ENCODE measurements at places on chromosomes 16 and 17. TPM values are rescaled to one million over a fixed set of nuclear protein-coding genes. Genes with fewer than 3 reads are reported as not detected.

The TMEM114 gene
- total RNA-seq, result not detected

The EXOC3L1 gene
- total RNA-seq, result 2.0 TPM

The GDPD1 gene
- 2.3 TPM for total RNA-seq

DNA sequence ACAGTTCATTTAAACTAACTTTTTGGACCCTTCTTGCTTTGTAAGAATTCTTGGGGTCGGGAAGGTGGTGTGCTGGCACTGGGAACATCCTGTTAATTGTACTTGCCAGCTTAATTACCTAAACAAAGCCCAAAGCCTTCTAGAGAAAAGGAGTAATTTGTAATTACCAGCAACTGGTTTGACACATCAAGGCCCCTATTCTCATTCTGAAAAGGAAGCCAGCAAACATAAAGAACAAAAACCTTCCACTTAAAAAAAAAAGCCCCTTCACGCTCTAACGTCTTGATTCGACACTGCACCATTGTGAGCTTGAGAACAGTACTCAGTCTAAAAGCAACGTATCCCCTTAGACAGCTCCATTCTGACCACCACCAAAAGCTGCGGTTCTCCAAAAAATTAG lies 74.7 kb upstream of the RPH3AL start:
- H3K27ac ChIP-seq, result no peak overlapping the region
- DNase-seq, result no peak
- no peaks in the 10 kb centered on the region for H3K27me3 ChIP-seq
- H3K4me1 ChIP-seq, result no peaks in the 10 kb centered on the region
- H3K36me3 ChIP-seq, result no peaks in the 10 kb centered on the region

DNA sequence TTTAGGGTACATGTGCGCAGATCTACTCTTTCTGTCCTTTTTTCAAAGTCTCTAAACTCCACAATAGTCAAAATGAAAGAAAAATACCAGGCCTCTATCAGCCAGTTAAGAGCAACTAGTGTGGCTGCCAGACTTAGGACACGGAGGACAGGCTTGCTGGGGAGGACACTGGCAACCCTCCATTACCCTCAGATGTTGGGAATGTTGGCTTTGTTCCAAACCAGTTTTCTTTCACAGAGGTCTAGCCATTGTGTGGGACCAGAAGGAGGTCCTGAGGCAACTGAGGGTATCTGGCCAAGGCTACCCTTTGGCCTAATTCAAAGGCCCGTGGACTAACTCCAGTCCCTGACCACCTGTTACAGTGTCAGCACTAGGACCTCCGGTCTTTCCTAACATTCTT lies 51.2 kb upstream of the MED9 start:
- H3K27me3 ChIP-seq, result no peaks in the 10 kb centered on the region
- no peak overlapping the region for H3K4me3 ChIP-seq
- H3K4me1 ChIP-seq, result peaks cover 15% of the 10 kb centered on the region
- no peak for DNase-seq
- no peak overlapping the region for H3K27ac ChIP-seq

DNA sequence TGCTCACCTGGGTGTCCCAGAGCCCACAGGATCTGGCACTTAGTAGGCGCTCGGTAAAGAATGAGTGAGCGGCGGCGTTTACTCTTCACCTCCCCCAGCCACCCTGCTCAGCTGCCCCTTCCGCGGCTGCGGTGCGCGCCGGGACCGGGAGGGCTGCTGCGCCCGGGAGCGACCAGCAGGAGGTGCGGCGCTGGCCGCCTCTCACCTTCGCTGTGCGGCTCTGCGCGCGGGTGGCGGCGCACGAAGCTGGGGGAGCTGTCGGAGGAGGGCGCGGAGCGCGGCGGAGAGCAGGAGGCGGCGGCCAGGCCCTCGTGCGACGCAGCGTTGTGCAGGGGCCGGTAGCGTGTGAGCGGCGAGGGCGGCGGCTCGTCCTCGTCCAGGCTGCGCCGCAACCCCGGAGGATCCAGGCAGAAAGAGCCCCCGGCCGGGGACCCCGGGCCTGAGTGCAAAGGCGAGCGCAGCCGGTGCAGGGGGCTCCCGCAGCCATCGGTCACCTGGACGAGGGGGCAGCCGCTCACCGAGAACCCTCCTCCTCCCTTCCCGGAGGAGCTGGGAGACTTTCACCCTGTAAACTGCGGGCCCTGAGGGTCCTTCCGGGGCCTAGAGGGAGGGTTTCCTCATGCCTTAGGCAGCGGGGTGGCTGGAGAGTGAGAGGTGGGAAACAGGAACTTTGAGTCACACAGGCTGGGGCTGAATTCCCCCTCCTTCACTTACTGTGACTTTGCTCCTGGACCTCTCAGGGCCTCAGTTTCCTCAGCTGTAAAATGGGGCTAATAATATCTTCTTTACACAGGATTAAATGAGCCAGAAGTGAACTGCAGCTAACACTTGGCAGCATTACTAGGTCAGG lies 12.5 kb downstream of the SAMD14 start:
- no peaks in the 10 kb centered on the region for H3K27me3 ChIP-seq
- peaks cover 14% of the 10 kb centered on the region for H3K4me1 ChIP-seq
- peak; percentile 64 for DNase-seq
- H3K4me3 ChIP-seq, result no peak overlapping the region
- H3K27ac ChIP-seq, result no peak overlapping the region

DNA sequence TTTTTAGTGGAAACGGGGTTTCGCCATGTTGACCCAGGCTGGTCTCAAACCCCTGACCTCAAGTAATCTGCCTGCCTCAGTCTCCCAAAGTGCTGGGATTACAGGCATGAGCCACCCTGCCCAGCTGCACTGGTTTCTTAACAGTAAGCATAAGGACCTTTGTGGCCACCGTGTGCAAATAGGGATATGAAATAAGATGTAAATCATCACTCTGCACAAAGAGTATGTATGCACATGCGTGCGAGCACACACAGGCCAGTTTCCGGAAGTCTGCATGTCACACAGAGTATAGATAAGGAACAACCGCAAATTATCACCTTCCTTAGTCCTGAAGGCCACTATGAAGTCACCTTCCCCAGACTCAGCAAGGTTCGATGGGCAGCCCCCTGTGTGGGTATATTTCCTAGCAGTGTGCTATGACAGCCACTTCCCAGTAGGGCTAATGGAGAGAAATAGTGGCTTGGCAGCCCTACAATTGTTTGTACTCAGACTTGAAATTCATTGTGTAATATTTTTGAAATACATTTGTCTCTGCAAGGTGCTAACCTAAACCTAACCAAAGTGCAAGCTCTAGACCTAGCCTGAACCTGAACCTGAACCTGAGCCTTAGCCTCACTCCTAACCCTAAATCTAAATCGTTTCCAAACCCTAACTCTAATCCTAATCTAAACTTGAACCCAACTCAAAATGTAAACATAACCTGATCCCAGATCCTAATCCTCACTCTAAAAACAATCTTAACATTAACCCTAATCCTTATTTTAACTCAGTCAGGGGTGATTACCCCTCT lies 48.4 kb upstream of the SKAP1 start:
- no peaks in the 10 kb centered on the region for H3K27me3 ChIP-seq
- no peak overlapping the region for H3K27ac ChIP-seq
- no peaks in the 10 kb centered on the region for H3K4me1 ChIP-seq
- H3K36me3 ChIP-seq, result no peaks in the 10 kb centered on the region
- H3K4me3 ChIP-seq, result no peak overlapping the region

DNA sequence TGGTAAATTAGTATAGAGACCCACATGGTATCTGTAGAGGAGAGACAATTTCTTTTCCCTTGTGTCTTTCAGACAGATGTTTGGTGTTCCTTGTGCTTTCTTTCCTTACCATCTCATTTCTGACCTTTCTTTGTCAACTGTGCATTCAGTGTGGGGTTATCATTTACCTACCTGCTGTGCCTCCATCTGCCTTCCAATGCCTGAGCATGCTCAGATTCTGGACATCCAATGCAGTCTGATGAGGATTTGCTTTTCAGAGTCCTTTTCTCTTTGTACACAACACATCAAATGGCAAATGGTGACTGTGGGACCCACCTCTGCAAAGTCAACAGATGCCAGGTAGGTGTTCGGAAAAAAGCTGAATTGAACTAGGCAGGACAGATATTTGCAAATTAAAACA lies 364.8 kb downstream of the CA10 start:
- H3K4me3 ChIP-seq, result no peak overlapping the region
- H3K4me1 ChIP-seq, result no peaks in the 10 kb centered on the region
- H3K27me3 ChIP-seq, result no peaks in the 10 kb centered on the region
- H3K27ac ChIP-seq, result no peak overlapping the region
- no peaks in the 10 kb centered on the region for H3K36me3 ChIP-seq
- no peak for DNase-seq

DNA sequence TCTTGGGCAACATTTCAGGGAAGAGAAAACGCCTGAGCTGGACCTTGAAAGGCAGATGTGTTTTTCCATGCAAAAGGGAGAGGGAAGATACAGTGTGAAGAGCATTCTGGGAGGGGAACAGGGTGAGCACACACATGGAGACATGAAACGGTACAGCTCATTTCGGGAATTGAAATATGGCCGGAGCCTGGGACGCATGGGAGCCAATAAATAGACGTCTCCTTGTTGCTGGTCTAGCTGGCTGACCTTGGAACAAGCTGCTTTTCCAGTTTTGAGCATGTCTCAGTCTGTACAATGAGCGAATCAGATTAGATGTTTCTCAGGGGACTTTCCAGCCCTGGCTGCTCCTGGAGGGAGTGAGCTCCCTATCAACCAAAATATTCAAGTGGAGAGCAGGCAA lies 63.6 kb downstream of the ASIC2 start:
- DNase-seq, result peak; percentile 54
- H3K27me3 ChIP-seq, result no peaks in the 10 kb centered on the region
- peaks cover 23% of the 10 kb centered on the region for H3K4me1 ChIP-seq
- no peaks in the 10 kb centered on the region for H3K36me3 ChIP-seq

- H3K4me3 ChIP-seq, result no peak overlapping the region
- DNase-seq, result no peak
- H3K4me1 ChIP-seq, result no peaks in the 10 kb centered on the region
- H3K36me3 ChIP-seq, result no peaks in the 10 kb centered on the region
- no peak overlapping the region for H3K27ac ChIP-seq
- no peaks in the 10 kb centered on the region for H3K27me3 ChIP-seq
Measured at GRCh38 chr16:49521734-49522325, 148.2 kb downstream of the C16orf78 start.

DNA sequence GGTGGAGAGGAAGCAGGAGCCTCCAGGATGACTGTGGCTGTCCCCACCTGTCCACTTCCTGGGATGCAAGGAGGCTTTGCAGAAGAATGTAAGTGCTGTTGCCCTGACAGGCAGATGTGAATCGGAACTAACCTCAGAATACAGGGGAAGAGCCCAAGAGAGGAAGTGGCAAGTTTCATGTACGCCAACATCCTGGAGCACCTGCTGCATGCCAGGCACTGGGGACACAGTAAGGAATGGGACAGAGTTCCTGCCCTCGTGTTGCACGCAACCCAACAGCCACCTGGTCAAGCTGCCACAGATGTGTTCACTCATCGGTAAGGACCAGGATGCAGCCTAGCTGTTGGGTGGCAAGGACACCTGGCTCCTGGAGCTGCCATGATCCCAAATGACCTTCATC lies 98.6 kb upstream of the RPL38 start:
- DNase-seq, result no peak
- no peaks in the 10 kb centered on the region for H3K4me1 ChIP-seq

GRCh38 chr16:25063865-25064264 lies 47.7 kb upstream of the LCMT1 start:
- no peak for DNase-seq
- H3K4me3 ChIP-seq, result no peak overlapping the region
- H3K36me3 ChIP-seq, result no peaks in the 10 kb centered on the region
- no peaks in the 10 kb centered on the region for H3K27me3 ChIP-seq
- H3K4me1 ChIP-seq, result peaks cover 13% of the 10 kb centered on the region

GRCh38 chr16:8923199-8923598 lies 40.5 kb downstream of the USP7 start:
- peaks cover 13% of the 10 kb centered on the region for H3K4me1 ChIP-seq
- H3K27me3 ChIP-seq, result no peaks in the 10 kb centered on the region
- DNase-seq, result no peak
- H3K36me3 ChIP-seq, result no peaks in the 10 kb centered on the region
- H3K4me3 ChIP-seq, result no peak overlapping the region

GRCh38 chr16:49596068-49596467 lies 222.5 kb downstream of the C16orf78 start:
- DNase-seq, result no peak
- H3K4me1 ChIP-seq, result no peaks in the 10 kb centered on the region
- no peak overlapping the region for H3K4me3 ChIP-seq
- H3K27ac ChIP-seq, result no peak overlapping the region
- H3K27me3 ChIP-seq, result no peaks in the 10 kb centered on the region

DNA sequence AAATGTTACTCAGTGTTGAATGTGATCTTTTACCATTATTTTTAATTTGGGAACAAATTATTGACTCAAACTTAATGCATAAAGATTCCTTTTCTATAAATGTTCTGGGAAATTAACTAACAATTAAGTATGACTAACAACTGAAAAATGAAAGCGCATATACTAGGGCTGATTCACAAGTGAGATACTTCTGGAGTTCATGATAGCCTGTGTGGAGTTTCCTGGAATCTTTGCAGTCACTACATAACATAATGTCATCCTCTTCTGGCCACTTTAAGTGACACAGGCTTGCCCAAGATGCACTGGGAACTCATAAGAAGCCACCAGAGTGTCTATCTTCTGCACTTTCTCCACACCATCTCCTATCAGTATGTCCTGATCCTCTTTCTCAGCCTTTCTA lies 450.3 kb upstream of the CDH11 start:
- no peaks in the 10 kb centered on the region for H3K36me3 ChIP-seq
- DNase-seq, result no peak
- H3K4me1 ChIP-seq, result no peaks in the 10 kb centered on the region
- H3K4me3 ChIP-seq, result no peak overlapping the region

- no peak overlapping the region for H3K4me3 ChIP-seq
- H3K36me3 ChIP-seq, result no peaks in the 10 kb centered on the region
- no peak overlapping the region for H3K27ac ChIP-seq
Measured at GRCh38 chr17:19299866-19300265, 62.7 kb downstream of the B9D1 start.

GRCh38 chr17:82332669-82333278 lies 792 bp downstream of the SECTM1 start:
- no peaks in the 10 kb centered on the region for H3K27me3 ChIP-seq
- no peaks in the 10 kb centered on the region for H3K36me3 ChIP-seq
- no peak overlapping the region for H3K4me3 ChIP-seq
- H3K4me1 ChIP-seq, result peaks cover 60% of the 10 kb centered on the region
- peak overlapping the region; percentile 39 for H3K27ac ChIP-seq

Measured in body of pancreas (tissue), 4 donors.